Activated CD4-positive, alpha-beta T cell treated with anti-CD3 and anti-CD28 coated beads, Interleukin-2, amount 50 U/mL, for 16 hours (primary cell): ENCODE measurements at places on chromosomes 2 and 18.

- DNase-seq: no peak
Measured at GRCh38 chr2:177275743-177276055, 11.2 kb upstream of the NFE2L2 start.

DNA sequence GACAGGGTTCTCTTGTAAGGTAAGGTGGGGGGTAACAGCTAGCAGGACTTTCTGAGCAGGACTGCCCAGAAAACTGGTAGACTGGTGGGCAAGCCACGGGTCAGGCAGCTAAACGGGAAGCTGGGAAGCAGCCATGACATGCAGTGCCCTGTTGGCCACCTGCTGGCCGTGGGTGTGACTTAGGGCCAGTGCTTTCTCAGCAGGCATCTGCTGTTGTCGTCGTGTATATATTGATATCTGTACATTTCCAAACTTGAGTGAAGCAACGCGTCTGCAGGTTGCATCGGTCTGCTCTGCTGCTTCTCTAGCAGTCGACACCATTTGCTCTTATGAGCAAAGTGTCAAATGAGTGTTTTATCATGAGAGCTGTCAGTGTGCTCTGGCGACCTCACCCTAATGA lies 31.0 kb downstream of the COA5 start:
- DNase-seq: no peak

DNA sequence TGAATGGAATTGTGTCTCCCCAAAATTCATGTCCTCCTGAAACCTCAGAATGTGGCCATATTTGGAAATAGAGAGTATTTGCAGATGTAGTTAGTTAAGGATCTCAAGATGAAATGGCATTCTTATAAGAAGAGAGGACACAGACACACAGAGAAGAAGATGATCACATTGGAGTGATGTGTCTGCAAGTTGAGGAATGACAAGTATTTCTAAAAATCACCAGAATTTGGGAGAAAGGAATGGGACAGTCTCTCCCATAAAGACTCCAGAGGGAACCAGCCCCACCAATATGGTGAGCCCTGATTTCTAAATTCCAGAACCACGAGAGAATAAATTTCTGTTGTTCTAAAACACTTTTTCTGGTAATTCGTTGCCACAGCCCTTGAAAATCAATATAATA lies 166.3 kb downstream of the C1D start:
- no peak for DNase-seq

DNA sequence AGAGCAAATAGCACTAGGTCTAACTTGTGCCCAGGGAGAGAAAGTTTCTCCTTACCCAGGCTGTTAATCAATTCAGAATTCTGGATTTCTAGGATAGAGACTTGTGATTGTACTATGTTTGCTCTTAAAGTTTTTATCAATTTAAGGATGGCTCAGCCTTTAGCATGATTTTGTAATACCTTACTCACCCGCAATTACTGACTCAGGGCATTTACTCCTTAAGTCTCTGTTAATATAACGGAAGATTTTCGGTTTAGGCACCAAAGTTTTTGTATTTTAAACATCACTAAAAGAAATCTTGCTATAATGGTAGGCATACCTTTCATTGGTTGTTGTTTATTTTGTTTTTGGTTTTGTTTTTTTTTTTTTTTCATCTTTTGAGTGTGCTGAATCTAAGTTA lies 358.2 kb downstream of the RBM43 start:
- DNase-seq: no peak

DNA sequence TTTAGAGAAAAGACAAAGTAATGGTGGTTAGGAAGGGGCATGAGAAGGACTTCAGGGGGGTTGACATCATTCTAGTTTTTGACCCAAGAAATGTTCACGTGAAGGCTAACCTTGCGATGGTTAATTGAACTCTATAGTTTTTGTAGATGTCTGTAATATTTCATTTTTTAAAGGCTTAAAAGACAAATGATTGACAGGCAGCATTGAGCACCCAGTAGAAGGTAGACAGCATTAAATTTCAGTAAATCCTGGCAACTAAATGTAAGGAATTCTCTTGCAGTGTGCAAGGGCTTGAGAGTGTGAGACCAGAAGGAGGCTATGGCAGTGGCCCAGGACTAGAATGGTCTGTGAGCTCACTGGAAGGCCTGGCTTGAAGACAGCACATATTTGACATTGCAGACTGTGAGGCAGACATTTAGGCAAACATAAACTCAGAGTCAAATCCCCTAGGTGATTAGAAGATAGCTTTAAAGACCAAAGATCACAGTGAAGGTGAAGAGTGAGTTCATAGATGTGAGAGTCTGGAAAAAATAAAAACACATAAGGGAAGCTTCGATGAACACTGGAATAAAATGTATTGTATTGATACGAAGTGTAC lies 100.1 kb upstream of the MAP4K4 start:
- DNase-seq: no peak

DNA sequence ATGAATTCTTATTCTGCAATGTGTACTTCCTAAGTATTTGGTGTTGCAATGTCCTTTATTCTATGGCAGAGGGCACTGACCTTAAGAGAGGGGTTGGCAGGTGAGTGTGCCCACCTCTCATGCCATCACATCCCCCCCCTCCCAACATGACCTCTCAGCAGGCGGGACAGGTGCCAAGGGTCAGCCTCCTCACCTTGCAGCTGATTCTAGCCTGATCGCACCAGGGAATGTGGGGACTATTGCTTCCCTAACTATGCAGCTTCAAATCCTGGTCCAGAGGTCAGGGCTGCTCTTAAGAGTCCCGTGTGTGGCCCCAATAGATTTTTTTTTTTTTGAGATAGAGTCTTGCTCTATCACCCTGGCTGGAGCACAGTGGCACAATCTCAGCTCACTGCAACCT lies 9.5 kb downstream of the HJURP start:
- DNase-seq: no peak

- no peak for DNase-seq
Measured at GRCh38 chr2:174826051-174826450, 61.8 kb upstream of the CHRNA1 start.

GRCh38 chr2:132384491-132385151 lies 32.0 kb upstream of the GPR39 start:
- DNase-seq: no peak

- no peak for DNase-seq
Measured at GRCh38 chr2:180842461-180842860, 137.9 kb upstream of the UBE2E3 start.

DNA sequence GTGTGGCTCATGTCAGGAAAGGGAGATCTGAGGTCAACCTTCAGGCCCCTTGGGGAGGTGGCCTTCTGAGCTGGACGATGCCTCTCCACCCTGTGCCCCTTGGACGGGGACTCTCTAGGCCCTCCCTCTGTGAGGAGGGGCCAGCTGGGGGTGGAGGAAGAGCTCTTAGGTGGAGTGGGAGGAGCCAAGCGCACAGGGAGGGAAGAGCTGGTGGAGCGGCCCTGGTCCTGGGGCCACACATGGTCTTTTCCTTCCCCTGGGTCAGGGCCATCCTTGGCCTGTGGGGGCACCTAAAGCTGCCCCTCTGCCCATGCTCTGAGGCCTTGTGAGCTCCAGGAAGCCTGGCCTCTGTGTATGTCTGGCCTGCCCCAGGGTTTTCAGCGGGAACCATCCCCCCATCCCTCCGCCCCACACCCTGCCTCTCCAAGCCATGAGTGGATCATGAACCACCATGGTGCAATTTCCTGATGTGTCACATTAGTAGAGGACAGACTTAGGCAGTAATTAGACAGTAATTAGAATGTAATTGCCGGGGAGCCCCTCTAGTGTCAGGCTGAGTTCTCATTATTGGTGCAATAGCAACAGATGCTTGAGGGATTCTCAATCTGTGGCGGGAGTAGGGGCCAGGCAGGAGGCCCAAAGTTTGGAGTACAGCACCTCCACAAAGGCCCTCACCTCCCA lies 63.0 kb downstream of the GLI2 start:
- no peak for DNase-seq

GRCh38 chr2:119180892-119181291 lies 22.3 kb upstream of the C1QL2 start:
- DNase-seq: no peak

- no peak for DNase-seq
Measured at GRCh38 chr2:134276381-134277172, 22.7 kb downstream of the MGAT5 start.

- no peak for DNase-seq
Measured at GRCh38 chr2:159051661-159052060, 83.2 kb downstream of the TANC1 start.

GRCh38 chr2:54471221-54471711 lies 15.1 kb downstream of the SPTBN1 start:
- DNase-seq: no peak

GRCh38 chr2:30306522-30306921 lies 75.2 kb downstream of the LBH start:
- DNase-seq: no peak

- no peak for DNase-seq
Measured at GRCh38 chr2:60440079-60440766, 113.2 kb downstream of the BCL11A start.

DNA sequence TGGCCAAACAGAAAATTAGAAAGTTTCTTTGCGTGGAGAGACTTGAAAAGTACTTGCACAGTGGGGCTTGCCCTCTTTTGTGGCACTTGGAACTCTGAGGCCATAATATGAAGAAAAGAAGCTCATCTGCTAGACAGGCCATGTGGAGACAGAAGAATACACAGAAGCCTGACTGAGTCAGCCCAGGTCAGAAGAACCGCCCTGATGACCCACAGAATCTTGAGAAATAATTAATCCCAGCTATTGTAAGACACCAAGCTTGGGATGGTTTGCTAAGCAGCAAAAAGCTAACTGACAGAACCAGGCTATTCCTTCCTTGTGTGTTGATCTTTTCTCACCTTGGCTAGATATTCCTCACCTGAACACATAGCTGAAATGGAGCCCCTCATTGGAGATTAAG lies 33.7 kb downstream of the G6PC2 start:
- DNase-seq: no peak

DNA sequence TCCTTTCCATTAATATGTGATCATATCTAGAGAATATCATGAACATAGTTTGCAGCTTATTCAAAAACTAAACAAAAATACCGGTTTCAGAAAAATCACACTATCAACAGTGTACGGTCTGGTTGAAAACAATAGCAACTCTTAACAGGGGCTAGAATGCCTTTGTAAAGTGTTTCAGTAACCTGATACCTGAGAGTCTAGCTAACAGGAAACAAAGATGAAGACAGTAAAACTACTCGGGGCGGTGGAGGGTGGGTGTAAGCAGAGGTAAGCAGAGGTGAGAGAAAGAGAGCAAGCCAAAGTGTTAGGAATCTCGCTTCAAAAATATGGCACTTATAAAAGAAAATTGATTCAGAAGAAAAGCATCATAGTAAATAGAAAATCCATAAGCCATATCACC lies 109.0 kb upstream of the RGPD4 start:
- DNase-seq: no peak

- no peak for DNase-seq
Measured at GRCh38 chr2:69309351-69310110, 77.5 kb downstream of the GFPT1 start.

GRCh38 chr2:239392688-239393387 lies 8.0 kb downstream of the HDAC4 start:
- DNase-seq: no peak

DNA sequence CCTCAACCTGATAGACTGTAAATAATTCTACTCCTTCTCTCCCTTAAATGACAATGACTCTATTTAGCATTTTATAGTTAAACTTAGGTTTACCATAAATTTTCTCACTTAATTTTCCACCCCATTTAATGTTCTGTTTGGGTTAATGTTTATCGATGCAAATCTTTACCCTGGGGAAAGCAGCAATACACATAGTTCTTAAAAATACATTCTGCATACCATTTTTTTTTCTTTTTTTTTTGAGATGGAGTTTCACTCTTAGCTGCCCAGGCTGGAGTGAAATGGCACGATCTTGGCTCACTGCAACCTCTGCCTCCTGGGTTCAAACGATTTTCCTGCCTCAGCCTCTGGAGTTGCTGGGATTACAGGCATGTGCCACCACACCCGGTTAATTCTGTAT lies 14.0 kb downstream of the STAM2 start:
- DNase-seq: no peak

DNA sequence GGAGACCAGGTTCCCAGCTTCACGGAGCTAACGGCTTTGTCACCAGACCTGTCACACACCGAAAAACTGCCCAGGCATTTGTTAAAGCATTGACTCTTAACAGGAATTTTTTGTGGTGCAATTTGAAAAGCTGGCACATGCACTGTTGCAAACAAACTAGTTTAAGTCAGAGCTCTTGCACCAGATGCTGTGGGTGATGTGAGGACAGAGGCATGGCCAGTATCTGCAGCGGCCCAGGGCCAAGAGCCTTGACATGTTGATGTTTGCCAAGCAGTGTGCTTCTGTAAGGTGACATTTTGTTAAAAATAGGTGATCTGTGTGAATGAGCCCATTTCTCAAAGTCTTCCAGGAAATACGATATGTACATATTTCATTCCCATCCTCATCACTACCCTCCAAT lies 142.5 kb downstream of the MTCL1 start:
- DNase-seq: no peak

- no peak for DNase-seq
Measured at GRCh38 chr18:10197097-10197496, 257.3 kb upstream of the APCDD1 start.

DNA sequence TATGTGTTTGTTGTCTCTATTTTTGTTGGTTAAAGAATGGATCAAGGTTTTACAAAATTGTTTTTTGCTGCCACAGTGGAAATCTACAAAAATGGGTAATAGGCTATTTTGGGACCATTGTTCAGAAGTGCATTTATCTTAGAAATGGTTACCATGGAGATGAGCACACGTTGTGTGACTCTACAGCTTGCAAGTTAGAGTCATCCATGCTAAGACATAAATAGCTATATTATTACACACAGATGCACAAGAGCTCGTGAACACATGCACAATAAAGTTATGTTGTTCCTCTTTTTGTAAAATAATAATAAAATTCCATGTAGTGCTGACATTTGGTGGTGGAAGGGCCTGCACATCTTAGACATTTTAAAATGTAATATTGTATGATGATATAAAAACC lies 15.5 kb upstream of the DUSP19 start:
- DNase-seq: no peak

DNA sequence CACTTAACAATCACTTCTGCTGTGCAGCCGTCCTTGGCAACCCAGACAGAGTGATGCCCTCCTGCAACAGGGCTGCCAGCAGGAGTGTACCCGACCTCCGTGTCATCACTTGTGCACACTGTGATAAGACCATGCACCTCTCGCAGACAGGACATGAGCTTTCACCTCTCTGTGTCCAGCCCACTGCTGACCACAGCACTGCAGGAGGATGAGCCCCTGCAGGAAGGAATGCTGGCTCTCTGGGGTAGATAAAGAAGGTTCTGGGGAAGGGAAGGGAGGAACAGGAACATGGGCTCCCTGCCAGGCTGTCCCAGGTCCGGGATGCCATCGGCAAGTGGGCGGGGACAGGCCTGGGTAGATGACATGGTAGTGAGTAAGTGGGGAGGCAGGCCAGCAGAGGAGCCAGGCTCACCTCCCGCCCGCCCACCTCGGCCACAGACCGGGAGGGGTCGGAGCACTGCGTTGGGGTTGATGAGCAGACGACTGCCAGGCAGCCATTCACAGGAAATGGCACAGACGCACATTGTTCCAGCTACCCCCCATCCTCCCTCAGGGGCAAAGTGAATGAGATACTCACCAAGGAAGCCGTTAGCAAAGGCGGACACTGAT lies 18.6 kb upstream of the COL6A3 start:
- peak; percentile 83 for DNase-seq

- no peak for DNase-seq
Measured at GRCh38 chr2:208280933-208281332, 14.9 kb downstream of the PIKFYVE start.

- DNase-seq: peak; percentile 43
Measured at GRCh38 chr2:58107803-58108710, 61.5 kb downstream of the VRK2 start.

- DNase-seq: no peak
Measured at GRCh38 chr2:49288902-49289700, 134.8 kb upstream of the FSHR start.

GRCh38 chr2:98295721-98296414 lies 50.4 kb upstream of the CNGA3 start:
- DNase-seq: no peak
